CD4-positive, CD25-positive, alpha-beta regulatory T cell (primary cell): ENCODE measurements at places on chromosomes 5 and 9.

DNA sequence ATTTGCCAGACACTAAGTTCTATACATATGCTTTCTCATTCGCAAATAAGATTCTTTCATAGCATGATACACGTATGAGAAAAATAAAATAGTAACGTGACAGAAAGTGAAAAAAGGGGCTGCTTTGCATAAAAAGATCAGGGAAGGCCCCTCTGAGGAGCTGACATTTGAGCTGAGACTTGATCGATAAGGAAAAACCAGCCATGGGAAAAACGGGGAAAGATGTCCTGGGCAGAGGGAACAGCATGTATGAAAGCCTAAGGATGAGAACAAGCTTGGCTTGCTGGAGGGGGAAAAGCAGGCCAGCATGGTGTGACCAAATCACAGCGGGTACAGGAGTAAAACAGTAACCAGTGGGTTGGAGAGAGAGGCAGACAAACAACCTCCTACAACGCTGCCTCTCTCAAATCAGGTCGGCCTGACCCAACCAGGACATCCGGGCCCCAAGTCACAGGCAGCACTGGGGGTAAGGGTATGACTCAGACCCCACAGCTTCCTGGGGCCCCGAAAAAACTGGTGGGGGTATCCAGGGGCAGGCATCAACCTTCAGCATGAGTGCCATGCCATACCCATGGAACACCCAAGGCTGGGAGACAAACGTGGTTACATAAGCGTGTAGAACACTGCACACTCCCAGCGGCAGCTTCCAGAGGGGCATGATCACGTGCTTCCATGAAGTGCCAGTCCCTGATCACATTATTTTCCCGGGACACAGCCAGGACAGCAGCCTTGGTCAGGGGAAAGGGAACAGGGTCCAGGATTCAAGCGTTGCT, 2.2 kb downstream of the TNIP1 start:
- DNase-seq: peak; percentile 67
- H3K4me1 ChIP-seq: peaks cover 82% of the 10 kb centered on the region
- peak overlapping the region; percentile 99 for H3K4me3 ChIP-seq
- H3K27me3 ChIP-seq: no peaks in the 10 kb centered on the region

DNA sequence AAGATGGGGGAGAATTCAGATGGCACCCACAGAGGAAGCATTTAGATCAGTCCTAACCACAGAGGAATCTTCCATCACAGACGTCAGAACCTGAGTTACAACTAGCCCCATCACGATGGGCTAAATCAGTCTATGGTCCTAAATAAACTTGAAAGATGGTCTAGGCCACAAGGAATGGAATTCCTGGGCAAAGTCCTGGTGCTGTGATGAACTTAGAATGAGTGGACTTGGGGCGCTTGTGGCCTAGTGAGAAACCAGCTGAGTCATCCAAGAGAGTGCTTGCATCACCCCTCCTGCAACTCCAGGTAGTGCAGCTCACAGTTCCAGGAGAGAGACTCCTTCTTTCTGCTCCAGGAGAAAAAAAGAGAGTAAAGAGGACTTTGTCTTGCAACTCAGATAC, 722.9 kb upstream of the RGMB start:
- no peak overlapping the region for H3K4me3 ChIP-seq
- no peaks in the 10 kb centered on the region for H3K4me1 ChIP-seq
- DNase-seq: no peak

DNA sequence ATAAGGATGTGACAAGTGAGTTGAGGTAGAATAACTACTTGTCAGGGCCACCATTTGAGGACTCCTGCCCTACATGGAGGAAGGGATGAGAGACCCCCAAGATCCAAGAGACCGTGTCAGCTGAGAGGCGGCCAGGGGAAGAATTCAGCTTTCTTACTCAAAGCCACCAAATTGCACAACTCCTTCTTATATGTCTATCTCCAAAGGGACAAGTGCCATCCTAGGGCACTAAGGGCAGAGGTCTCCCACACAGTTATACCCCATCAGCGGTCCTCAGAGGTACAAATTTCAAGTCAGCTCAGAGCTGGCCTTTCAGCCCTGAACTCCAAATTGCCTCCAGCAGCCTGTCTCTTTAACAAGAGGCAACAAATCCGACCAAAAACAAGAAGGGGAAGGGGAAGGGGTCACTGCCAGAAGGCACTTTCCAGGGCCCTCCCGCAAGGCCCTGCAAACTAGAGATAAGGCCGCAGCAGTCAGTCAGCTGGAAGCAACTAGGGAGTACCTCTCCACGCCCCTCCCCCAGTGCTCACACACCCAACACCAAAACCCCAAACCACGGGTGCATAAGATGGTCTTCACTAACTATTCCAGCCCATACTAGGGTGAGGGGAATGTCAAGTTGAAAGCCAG, 6.1 kb upstream of the STOML2 start:
- DNase-seq: no peak
- H3K4me3 ChIP-seq: no peak overlapping the region
- no peak overlapping the region for H3K27ac ChIP-seq

DNA sequence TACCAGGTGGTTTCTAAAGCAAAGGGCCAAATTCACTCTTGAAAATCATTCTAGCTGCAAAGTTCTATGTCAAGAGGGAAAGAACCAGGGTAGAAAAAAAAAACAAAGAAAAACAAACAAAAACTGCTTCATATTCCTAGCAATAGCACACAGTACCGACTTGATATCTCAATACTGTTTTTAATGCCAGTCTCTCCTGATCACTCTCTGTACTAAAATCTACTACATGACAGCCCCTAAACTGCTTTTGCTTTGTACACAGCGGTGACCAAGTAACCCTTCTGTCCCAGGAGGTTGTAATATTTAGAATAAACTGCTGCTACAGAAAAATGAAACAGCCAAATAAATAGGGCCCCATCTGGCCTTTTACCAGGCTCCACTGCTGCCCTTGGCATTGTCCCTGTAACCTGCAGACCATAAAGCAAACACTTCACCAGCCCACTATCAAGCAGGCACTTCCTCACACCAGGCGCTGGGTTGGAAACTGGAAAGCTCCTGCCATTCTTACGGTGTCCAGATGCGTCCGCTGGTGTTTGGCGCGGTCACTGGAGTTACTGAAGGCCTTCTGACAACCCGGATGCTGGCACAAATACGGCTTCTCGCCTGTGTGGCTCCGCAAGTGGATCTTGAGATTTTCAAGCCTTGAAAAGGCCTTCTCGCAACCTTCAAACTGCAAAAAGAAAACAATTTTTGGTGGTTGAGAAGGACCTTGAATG, 363.2 kb downstream of the GLIS3 start:
- no peaks in the 10 kb centered on the region for H3K27me3 ChIP-seq
- no peak for DNase-seq
- no peaks in the 10 kb centered on the region for H3K36me3 ChIP-seq
- no peak overlapping the region for H3K27ac ChIP-seq

- H3K4me3 ChIP-seq: no peak overlapping the region
- no peak overlapping the region for H3K27ac ChIP-seq
- no peaks in the 10 kb centered on the region for H3K36me3 ChIP-seq
- DNase-seq: no peak
Observed at GRCh38 chr5:126673477-126673876, 72.7 kb downstream of the PHAX start.

DNA sequence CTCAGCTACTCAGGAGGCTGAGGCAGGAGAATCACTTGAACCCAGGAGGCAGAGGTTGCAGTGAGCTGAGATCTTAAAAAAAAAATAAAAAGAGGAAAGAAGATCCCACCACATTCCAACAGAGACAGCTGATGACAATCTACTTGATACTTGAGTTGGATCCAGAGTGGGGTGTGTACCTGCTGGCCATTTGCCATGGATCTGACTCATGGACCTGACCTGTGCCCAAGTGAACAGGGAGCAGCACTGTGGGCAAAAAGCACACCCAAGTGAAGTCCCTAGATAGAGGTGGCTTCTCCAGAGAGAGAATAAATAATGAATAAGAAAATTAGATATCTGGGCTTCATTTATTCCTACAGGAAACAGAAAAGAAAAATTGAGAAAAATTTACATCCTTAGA, 81.2 kb upstream of the MIER3 start:
- peaks cover 2% of the 10 kb centered on the region for H3K27me3 ChIP-seq
- H3K4me1 ChIP-seq: no peaks in the 10 kb centered on the region
- H3K4me3 ChIP-seq: no peak overlapping the region
